ENCODE measurements at places on chromosomes 12 and 14. TPM values are rescaled to one million over a fixed set of nuclear protein-coding genes. Genes with fewer than 3 reads are reported as not detected.

DNA sequence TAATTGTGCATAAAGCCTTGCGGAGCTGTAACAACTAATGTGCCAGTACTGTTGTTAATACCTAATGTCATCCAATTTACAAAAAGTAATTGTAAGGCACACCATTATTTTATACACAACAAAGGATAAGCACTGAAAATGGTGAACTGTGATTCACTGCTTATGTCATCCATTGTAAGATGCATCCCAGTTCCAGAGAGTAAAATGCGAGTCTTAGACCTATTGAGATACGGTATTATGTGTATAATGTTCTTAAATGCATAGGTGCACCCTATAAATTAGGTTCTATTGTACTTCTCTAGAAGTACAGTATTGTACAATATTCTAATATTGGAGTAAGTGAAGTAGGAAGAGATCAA lies 406 bp downstream of the PARP2 start:
- peaks cover 11% of the 10 kb centered on the region for H3K4me1 ChIP-seq
- peaks cover 3% of the 10 kb centered on the region for H3K36me3 ChIP-seq
- no peaks in the 10 kb centered on the region for H3K27me3 ChIP-seq
- H3K4me3 ChIP-seq: peak overlapping the region; percentile 95

- no peaks in the 10 kb centered on the region for H3K27me3 ChIP-seq
- peak overlapping the region; percentile 30 for H3K27ac ChIP-seq
- H3K4me1 ChIP-seq: peaks cover 5% of the 10 kb centered on the region
- no peaks in the 10 kb centered on the region for H3K36me3 ChIP-seq
- no peak overlapping the region for H3K4me3 ChIP-seq
Measured at GRCh38 chr12:12926571-12927071, 25.3 kb downstream of the GPRC5D start.

GRCh38 chr12:52370926-52371608 lies 3.8 kb upstream of the KRT85 start:
- no peak overlapping the region for H3K27ac ChIP-seq
- no peaks in the 10 kb centered on the region for H3K36me3 ChIP-seq
- DNase-seq: peak; percentile 23
- peaks cover 17% of the 10 kb centered on the region for H3K27me3 ChIP-seq
- H3K4me1 ChIP-seq: no peaks in the 10 kb centered on the region
- no peak overlapping the region for H3K4me3 ChIP-seq

DNA sequence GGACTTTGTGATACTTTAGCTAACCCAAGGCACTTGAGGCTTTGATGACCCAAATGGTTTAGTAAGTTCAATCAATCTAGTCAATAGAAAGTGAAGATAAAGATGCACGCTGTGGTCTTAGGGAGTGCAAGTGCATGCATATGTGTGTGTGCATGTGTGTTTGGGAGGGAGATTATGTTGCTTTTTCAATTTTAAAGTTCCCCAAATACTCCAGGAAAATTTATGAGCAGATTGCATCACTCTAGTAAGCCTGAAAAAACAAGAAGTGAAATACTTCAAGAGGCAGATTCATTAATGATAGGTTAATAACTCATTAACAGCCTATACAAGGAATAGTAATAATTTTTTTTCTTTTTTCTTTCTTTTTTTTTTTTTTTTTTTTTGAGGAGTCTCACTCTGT lies 12.4 kb upstream of the SIX1 start:
- DNase-seq: no peak
- H3K4me1 ChIP-seq: peaks cover 7% of the 10 kb centered on the region
- H3K27me3 ChIP-seq: no peaks in the 10 kb centered on the region

GRCh38 chr14:101451166-101451565 lies 110.1 kb upstream of the DIO3 start:
- no peak overlapping the region for H3K27ac ChIP-seq
- H3K4me1 ChIP-seq: no peaks in the 10 kb centered on the region
- H3K4me3 ChIP-seq: no peak overlapping the region
- DNase-seq: no peak
- no peaks in the 10 kb centered on the region for H3K36me3 ChIP-seq
- H3K27me3 ChIP-seq: peaks cover 8% of the 10 kb centered on the region

DNA sequence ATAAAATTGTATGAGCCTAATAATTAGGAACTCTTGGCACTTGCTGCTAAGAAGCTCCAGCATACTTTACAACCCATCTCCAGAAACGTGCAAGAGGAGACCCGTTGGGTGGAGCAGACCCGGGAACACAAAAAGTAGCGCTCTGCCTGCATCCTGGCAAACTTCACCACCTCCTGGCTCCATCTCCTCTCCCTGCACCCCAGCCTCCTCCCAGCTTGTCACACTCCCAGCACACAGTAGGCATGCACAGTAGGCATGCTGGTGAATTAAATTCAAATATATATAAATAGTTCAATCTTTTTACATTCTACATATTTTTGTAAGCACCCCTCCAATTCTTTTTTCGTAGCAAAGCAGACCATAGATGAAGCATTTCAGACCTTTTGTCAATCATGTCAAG lies 1.2 kb downstream of the VSIG10 start:
- no peak overlapping the region for H3K27ac ChIP-seq
- no peak for DNase-seq
- H3K36me3 ChIP-seq: no peaks in the 10 kb centered on the region
- H3K27me3 ChIP-seq: no peaks in the 10 kb centered on the region
- peaks cover 11% of the 10 kb centered on the region for H3K4me1 ChIP-seq
- H3K4me3 ChIP-seq: peak overlapping the region; percentile 78

GRCh38 chr12:116188581-116188980 lies 88.9 kb downstream of the MED13L start:
- no peak overlapping the region for H3K4me3 ChIP-seq
- H3K4me1 ChIP-seq: peaks cover 45% of the 10 kb centered on the region
- DNase-seq: no peak
- no peak overlapping the region for H3K27ac ChIP-seq
- no peaks in the 10 kb centered on the region for H3K36me3 ChIP-seq

DNA sequence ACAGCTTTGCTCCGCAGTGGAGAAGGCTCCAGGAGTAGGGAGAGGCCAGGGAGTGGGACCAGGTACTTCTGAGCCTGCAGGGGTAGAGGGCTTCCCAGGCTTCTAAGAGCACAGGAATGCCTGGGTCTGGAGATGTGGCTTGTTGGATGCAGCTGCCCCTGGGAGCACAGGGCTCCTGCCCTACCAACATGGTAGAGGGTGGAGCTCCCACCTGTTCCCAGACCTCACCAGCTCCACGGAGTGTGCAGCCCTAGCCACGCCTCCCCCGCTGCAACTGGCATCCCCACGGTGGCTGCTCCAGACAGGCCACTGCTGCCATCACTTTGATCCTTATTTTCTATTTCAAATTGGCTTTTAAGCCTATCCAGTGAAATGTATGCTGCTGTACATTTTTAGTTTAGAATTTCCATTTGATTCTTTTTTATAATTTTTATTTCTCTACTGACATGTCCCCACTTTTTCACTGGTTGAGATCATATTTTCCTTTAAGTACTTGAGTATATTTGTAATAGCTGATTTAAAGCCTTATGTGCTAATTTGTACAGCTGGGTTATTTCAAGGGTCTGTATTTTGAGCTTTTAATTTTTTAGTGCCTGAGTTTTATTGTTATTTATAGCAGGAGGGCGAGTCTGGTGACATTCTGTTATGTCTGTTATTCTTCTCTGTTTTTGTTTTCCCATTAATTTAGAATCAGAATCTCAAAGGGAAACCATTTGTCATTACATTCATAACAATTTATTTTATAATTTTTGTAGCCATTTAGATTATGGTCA lies 78.0 kb downstream of the DERA start:
- H3K27me3 ChIP-seq: no peaks in the 10 kb centered on the region
- H3K27ac ChIP-seq: no peak overlapping the region
- peaks cover 4% of the 10 kb centered on the region for H3K4me1 ChIP-seq
- H3K4me3 ChIP-seq: no peak overlapping the region

- no peak overlapping the region for H3K4me3 ChIP-seq
- no peak overlapping the region for H3K27ac ChIP-seq
- no peaks in the 10 kb centered on the region for H3K36me3 ChIP-seq
- DNase-seq: no peak
- no peaks in the 10 kb centered on the region for H3K27me3 ChIP-seq
- H3K4me1 ChIP-seq: peaks cover 6% of the 10 kb centered on the region
Measured at GRCh38 chr12:87171356-87171755, 857.8 kb downstream of the C12orf50 start.

DNA sequence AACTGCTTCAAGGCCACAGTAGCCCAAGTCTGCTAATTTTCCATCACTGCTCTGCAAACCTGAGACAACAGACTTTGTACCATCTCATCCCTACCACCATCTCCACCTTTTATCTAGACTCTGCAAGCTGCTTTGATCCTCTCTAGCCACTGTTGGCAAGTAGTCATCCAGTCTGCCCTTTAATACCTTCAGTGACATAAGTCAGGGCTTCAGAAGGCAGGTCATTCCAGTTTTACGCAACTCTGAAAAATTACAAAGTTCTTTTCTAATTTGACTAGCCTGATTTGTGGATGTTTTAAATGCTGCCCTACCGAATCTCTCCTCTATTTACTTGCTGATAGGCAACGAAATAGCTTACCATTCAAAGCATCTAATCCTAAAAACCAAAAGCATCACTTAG lies 2.8 kb downstream of the FERMT2 start:
- H3K4me3 ChIP-seq: no peak overlapping the region
- no peak for DNase-seq
- H3K27ac ChIP-seq: no peak overlapping the region
- H3K36me3 ChIP-seq: no peaks in the 10 kb centered on the region

GRCh38 chr14:32023540-32023939 lies 53.6 kb upstream of the ARHGAP5 start:
- no peaks in the 10 kb centered on the region for H3K4me1 ChIP-seq
- H3K27ac ChIP-seq: no peak overlapping the region

DNA sequence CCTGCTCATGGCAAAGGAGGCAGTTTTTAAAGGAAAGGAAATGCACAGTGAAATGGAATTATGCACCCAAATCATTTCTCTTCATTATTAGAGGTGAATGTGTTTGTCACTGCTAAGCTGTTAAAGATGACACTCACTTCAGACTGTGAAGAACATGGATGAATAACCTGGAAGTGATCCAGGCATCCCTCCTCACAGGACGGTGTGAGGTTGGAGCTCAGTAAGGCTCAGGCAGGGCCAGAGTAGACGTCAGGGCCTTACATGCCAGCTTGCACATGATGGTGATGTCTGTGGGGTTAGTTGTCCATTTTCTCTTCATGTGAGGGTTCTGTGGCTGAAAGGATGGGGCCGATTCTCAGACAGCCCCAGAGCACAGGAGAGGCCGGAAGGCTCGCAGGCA lies 273.1 kb downstream of the PCNX1 start:
- no peaks in the 10 kb centered on the region for H3K36me3 ChIP-seq
- DNase-seq: no peak
- H3K4me3 ChIP-seq: no peak overlapping the region
- no peaks in the 10 kb centered on the region for H3K4me1 ChIP-seq
- no peak overlapping the region for H3K27ac ChIP-seq

- DNase-seq: no peak
- H3K4me3 ChIP-seq: no peak overlapping the region
- peaks cover 12% of the 10 kb centered on the region for H3K4me1 ChIP-seq
- no peaks in the 10 kb centered on the region for H3K36me3 ChIP-seq
Measured at GRCh38 chr12:13178568-13179210, 17.8 kb upstream of the EMP1 start.

DNA sequence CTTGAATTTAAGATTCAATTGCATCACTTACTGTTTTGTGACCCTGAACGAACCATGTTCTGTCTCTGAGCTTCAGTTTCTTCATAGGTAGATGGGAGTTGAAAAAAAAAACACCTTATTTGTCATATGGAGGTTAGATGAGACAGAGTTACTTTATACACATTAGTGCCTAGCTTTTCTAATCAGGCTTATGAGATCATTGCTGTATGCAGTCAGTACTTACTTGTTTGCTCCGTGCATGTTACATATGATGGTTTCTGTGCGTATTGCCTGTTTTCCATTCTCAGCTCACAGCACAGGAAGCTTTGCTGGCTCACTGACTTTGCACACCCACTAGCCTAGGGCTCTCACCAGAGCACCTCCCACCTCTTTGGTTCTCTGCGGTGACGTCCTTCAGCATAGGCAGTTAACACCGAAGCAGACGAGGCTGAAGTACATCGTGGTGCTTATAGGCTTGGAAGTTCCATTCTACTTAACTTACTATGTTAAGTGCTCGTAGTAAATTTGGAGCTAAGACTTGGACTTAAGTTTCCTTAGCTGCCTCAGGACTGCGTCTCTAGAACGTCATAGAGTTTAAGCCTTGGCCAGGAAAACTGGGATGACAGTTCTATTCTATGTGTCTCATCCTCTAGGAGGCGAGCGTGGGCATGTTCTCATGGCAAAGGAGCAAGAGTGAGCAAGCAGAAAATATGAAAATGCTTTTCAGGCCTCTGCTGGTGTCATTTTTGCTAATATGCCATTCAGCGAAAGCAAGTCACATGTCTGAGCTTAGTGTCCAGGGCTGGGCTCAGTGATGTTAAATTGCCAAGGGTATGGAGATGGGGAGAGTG lies 57.3 kb downstream of the NRXN3 start:
- no peak for DNase-seq
- no peaks in the 10 kb centered on the region for H3K27me3 ChIP-seq
- H3K36me3 ChIP-seq: no peaks in the 10 kb centered on the region
- no peak overlapping the region for H3K4me3 ChIP-seq

DNA sequence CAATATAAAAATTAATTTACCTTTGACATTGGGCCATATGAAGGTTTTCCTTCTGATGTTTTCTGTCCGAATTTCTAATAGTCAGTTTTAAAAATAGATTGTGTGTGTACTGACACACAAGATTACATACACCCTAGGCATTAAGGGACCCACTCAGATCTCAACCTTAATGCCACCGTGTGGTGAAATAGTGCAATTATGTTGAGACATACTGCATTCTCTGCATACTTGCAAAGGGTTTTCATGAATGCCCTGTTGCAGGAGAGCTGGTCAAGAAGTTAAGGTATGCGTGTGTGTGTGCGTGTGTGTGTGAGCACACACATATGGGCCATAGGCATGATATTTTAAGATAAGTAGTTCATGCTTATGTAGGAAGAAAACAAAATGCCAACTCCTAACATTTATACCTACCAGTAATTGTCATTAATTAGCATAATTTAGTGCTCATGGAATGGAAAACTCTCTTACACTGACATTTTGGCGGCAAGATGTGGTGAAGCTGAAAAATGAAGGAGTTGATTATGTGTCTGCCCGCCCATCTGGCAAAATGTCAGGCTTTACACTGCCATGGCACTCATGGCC lies 58.8 kb downstream of the PIK3C2G start:
- H3K36me3 ChIP-seq: no peaks in the 10 kb centered on the region
- H3K27me3 ChIP-seq: no peaks in the 10 kb centered on the region
- H3K4me3 ChIP-seq: no peak overlapping the region
- H3K27ac ChIP-seq: no peak overlapping the region

GRCh38 chr12:57240066-57240921 lies 10.7 kb downstream of the STAC3 start:
- peak overlapping the region; percentile 53 for H3K4me3 ChIP-seq
- no peak for DNase-seq
- peaks cover 58% of the 10 kb centered on the region for H3K27me3 ChIP-seq

- peaks cover 27% of the 10 kb centered on the region for H3K4me1 ChIP-seq
- H3K4me3 ChIP-seq: no peak overlapping the region
Measured at GRCh38 chr12:123102366-123102765, 48.5 kb downstream of the PITPNM2 start.

- H3K36me3 ChIP-seq: peaks cover 2% of the 10 kb centered on the region
- no peak overlapping the region for H3K4me3 ChIP-seq
- peak; percentile 81 for DNase-seq
- no peaks in the 10 kb centered on the region for H3K27me3 ChIP-seq
Measured at GRCh38 chr14:90890322-90891020, 74.2 kb upstream of the TTC7B start.

Gene INHBE
- not detected for total RNA-seq

Gene ARMH4
- total RNA-seq: 3.0 TPM

Gene CTSG
- not detected for total RNA-seq

Gene AJUBA
- 61.7 TPM for total RNA-seq

Gene GPX2
- total RNA-seq: not detected

Gene RNF41
- total RNA-seq: 88.3 TPM

Gene MAP1LC3B2
- not detected for total RNA-seq

Gene TAMALIN
- 87.5 TPM for total RNA-seq

Gene RBP5
- total RNA-seq: not detected

Gene KDM5A
- total RNA-seq: 71.5 TPM

Gene ENDOU
- not detected for total RNA-seq
